ENCODE measurements at places on chromosomes 6 and 20.

DNA sequence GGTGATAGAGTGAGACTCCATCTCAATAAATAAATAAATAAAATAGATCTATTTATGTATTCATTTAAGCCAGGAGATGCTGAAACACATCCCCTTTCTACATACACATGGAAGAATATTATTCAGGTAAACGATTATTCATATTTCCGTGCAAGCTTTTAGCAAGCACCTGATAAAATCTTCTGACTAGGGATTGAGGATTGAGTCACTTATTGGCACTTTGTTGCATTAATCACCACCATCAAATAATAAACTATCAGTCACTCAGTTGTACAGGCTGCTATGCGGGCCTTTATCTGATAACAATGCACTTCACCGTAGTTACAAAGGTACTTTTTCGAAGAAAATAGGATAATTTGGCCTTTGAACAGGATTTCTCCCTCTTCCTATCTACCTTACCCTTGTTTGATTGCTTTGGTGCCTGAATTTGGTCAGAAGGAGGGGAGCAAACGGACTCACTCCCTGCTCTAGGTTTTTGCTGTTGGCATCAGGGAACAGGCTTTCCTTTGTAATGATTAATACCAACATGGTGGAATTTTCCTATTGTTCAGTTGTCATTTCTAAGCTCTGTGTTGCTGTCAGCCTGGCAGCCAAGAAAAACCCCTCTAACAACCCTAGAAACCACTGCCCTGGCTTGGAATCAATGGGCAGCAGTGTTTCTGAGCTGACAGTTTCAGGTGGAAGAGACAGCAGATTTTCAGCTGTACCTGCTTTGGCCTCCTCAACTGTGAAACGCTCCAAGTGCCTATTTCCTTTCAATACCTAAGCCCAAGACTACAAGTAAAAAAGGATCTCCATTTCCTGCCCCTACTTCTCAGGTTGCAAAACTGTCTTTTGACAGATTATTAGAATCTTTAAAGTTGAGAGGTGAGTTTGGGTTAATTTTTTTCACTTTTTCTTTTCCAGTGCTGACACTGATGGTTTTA lies 63.0 kb downstream of the MYB start:
- DNase-seq: no peak

GRCh38 chr20:37866051-37866450 lies 36.9 kb upstream of the VSTM2L start:
- no peak for DNase-seq

DNA sequence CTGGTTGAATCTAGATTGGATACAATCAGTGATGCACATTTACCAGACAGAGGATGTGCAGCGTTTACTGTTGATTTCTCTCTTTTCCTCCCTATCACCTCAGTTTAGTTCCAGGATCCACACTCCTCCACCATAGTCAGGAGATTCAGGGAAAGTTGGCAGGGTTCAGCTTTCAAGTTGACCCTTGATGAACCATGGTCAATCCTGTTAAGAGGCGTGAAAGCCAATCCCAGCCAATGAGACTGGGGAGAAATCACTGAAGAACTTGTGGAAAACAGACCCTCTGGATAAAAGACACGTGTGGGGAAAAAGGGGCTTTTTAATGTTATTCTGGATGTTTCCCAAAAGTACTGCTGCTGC lies 19.2 kb upstream of the SCP2D1 start:
- no peak for DNase-seq

DNA sequence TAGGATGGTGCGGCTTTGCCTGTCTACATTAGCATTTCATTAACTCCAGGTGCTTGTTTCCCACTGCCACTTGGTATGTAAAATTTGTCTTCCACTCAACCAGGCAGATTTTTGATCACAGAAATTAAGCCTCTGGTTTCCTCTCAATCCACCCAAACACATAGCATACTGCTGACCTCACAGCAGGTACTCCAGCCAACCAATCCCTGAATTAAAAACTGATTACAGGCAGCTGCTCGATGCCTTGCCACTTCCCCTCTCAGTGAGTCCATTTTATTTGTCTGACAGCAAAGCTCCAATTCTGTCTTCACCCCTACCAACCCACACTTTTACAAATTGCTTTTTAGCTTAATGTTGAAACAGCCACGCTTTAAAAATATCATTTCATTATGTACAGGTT lies 95.2 kb downstream of the PLCB1 start:
- DNase-seq: no peak

GRCh38 chr20:39825950-39826349 lies 863.1 kb downstream of the MAFB start:
- no peak for DNase-seq

- no peak for DNase-seq
Measured at GRCh38 chr20:11721411-11721810, 196.3 kb upstream of the BTBD3 start.

GRCh38 chr6:44788387-44788981 lies 401.0 kb downstream of the CDC5L start:
- no peak for DNase-seq

DNA sequence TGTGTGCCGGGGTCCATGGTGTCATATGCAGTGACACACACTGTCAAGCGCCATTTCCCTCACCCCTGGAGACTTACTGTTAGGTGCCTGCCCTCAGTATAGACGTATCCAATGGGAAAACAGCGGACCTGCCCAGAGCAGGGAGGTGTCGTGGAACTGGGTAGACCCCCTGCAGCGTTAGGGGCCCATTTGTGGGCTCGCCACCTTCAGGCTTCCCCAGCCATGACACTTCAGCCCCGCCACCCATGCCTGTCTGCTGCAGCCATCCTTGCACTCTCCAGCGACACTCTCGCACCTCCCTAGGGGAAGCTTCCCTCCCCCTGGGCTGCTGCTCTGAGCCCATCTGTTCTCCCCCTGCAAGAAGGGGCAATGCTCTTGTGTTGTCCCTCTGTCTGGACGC lies 43.2 kb downstream of the STK35 start:
- no peak for DNase-seq

DNA sequence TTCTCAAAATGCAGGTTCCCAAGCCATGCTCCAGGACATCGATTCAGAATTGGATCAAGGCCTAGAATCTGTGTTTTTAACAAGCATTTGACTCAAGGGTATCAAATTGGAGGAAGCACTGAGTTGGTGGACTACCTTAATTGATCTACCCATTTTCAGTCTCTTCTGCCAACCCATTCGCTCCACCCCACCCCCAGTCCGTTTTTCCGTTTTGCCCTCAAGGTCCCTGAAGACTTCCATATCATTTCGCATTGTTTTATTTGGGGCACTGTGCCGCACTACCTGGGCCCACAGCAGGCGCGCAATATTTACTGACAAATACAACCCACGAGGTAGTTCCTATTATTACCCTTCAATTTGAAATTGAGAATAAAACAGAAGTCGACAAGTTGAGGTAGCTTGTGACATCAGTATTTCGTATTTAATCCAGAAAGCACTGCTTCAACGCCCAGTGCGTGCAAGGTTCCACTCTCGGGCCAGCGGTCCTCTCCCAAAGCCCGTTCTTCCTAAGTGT lies 557 bp upstream of the DHX35 start:
- no peak for DNase-seq

DNA sequence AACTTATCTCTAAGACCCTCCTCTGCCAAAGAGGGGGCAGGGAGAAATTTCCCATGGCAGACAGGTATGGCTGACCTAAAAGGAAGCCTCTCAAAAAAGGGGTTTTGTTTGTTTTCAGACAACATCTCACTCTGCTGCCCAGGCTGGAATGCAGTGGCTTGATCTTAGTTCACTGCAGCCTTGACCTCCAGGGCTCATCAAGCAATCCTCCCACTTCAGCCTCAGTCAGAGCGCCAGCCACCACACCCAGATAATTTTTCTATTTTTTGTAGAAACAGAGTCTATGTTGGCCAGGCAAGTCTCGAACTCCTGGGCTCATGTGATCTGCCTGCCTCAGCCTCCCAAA lies 3.8 kb downstream of the EZR start:
- DNase-seq: no peak

- DNase-seq: no peak
Measured at GRCh38 chr20:35370751-35371150, 41.0 kb downstream of the UQCC1 start.

DNA sequence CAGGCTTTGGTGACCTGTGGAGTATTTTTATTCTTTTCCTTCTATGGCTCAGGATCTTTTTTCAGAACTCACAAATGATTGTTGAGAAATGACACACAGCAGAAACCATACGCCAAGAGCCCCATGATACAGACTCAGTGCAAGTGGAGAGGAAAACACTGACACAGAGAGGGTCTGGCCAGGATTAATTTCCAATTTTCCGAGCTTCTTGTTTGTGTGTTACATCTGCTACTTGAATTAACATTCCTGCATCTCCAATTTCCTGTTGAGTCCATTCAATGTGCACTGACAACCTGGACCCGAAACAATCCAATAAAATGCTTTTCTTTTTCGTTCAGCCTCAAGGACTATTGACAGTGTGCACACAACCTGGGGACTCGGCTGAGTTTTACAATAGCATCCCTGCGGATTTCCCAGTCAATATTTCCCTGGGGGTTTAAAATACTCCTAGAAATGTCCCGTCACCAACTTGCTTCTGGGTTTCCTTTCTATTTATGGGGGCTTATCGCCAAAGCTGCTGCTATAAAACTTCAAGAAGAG lies 4.9 kb upstream of the MLN start:
- DNase-seq: no peak

DNA sequence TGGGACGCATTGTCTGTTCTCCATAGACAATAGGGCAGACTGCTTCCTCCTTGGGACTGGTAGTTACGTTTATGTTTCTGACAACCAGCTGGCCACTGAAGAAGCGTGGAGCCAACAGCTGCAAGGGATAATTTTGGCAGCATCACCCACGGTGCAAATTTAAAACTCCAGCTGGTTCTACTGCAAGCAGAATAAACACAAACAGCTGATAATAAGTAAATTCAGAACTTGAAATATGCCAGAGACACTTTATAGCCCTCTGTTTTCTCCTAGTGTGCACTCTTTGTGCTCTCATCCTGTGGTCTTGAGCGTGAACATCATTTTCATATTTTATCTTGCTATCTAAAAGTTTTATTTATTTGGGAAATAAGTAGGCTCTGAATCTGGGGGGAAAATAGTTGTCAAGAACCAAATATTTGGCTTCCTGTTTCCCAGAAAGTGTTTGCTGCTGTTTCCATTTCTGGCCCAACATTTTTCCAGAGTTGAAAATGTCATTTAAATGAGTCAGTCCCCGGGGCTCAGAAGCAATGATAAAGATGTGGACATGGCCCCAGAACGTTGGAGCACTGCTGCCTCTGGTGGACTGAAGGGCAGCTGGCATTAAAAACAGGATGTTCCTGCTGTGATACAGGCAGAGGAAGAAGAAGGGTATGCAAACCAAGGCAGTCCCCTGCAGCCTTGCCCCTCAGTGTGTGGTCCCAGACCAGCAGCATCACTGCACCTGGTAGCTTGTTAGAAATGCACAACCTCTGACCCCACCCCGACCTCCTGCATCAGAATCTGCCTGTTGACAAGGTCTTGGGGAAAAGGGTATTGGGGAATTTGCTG lies 12.5 kb upstream of the THBD start:
- DNase-seq: no peak

- DNase-seq: no peak
Measured at GRCh38 chr20:39823224-39823623, 861.1 kb downstream of the DHX35 start.

DNA sequence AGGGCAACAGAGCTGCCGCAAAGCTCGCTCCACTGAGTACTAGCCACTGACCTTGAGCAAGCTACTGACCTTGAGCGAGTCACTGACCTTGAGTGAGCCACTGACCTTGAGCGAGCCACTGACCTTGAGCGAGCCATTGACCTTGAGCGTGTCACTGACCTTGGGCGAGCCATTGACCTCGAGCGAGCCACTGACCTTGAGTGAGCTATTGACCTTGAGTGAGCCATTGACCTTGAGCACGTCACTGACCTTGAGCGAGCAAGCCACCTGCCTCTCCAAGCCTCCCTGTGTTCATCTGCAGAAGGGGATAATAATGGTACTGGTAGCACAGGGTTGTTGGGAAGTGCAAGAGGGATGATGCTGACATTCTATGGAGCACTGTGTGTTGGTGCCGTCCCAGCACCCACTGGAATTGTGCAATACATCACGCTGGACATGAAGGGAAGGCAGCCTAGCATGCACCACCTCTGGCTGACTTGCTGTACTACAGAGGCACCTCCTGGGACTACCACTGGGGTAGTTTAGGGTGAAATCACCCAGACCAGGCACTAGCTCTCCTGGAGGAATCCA lies 60.2 kb downstream of the CTCFL start:
- DNase-seq: no peak

DNA sequence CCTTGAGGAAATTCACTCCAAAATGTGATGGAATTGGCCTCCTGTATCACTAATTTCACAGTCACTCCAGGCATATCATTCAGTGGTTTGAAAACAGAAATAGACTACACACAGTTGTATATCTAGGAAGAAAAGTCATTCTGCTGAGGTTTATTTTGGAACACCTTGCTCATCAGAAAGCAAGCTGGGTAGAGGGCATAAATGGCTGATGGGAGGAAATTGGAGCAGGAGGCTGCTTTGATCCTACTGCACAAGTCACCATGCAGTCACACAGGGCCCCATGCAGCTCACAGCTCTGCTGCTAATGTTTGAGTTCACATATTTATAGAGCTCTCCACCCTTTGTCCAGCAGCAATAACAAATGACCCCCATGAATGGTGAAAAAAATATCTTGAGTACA lies 12.3 kb downstream of the NHLRC1 start:
- DNase-seq: no peak

- no peak for DNase-seq
Measured at GRCh38 chr20:40008177-40008576, 680.9 kb downstream of the MAFB start.

GRCh38 chr6:29506446-29507067 lies 18.8 kb upstream of the MAS1L start:
- no peak for DNase-seq

GRCh38 chr20:44031781-44032582 lies 117.3 kb downstream of the TOX2 start:
- DNase-seq: no peak

DNA sequence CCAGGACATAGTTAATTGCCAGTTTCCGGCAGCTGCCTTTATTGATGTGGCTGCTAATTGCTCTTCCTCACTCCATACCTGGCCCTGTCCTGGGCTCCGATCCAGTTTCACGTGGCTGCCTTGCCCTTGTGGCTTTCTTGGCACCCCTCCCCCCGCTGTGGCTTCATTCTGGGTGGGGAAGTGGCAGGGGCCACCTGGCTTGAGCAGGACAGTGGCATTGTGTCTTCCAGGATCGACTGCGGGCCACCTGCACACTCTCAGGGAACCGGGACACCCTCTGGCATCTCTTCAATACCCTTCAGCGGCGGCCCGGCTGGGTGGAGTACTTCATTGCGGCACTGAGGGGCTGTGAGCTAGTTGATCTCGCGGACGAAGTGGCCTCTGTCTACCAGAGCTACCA lies 10.8 kb downstream of the MAVS start:
- no peak for DNase-seq

GRCh38 chr6:149079911-149080491 lies 237.5 kb upstream of the TAB2 start:
- no peak for DNase-seq

GRCh38 chr6:83758533-83758932 lies 49.6 kb upstream of the SNAP91 start:
- DNase-seq: no peak

GRCh38 chr6:47047479-47048407 lies 5.6 kb upstream of the ADGRF1 start:
- DNase-seq: peak; percentile 32
